ENCODE measurements at places on chromosomes 3 and 15.
A peak's percentile ranks its signal among the peaks of the same experiment; 100 is the strongest.

DNA sequence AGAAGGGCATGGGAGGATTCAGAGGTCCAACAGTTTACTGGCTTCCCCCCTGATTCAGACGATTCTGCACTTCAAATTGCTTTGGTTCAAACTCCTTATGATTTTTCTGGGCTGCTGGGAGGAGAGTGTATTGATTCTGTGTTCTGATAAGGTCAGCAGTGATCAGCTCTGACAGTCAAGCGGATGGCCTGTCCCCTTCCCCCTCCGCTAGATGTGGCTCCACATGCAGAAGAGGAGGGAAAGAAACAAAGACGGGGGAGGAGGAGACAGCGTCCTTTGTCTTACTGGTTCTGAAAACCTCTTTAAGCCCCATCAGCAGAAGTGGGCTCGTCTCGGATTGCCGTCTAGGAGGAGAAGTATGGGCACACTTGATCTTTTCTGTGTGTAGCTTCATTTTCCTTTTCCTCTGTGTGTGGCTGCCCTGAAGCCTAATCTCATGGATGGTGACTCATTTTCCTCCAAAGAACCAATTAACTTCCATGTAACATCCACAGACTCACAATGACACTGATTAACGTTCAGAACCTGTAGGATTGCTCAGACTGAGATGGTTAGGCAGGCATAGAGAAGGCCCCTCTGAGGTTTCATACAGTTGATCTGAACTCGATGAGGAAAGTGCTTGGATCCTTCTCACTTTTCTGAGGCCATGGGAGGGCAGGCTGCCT, 162.4 kb upstream of the PPP2R3A start:
- DNase-seq, result no peak

DNA sequence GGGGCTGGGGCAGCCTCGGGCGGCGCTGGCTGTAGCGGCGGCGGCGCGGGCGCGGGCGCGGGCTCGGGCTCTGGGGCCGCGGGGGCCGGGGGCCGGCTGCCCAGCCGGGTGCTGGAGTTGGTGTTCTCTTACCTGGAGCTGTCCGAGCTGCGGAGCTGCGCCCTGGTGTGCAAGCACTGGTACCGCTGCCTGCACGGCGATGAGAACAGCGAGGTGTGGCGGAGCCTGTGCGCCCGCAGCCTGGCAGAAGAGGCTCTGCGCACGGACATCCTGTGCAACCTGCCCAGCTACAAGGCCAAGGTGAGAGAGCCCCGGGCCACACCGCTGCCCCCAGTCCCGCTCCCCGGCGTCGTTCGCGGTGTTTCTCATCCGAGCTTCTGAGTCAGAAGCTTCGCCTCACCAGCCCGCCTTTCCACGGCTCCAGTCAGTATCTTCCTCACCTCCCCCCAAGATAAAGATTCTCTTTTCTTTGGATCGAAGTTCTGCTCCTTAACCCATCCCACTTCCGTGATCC, 600 bp downstream of the FBXO45 start:
- DNase-seq, result peak; percentile 22

- no peak for DNase-seq
These were observed 204.9 kb downstream of the KLHL25 start for GRCh38 chr15:85589851-85590250.

DNA sequence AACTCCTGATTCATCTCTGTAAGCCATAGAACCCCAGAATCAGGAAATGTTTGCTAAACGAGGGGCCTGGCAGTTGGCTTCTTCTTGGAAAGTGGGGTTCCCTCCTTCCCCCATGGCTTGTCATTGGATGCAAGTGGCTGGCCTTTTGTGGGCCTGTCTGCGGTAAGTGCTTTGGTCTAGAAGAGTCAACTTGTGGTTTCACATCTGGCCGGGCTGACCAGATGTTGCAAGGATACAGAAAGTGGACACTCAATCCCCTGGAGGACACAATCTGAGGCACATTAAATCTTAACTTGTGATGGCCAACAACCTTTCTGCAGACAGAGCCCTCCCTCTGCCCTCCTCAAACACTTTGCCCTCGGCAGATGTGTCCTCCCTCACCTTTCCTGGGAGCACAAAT, 1.1 kb downstream of the FAH start:
- DNase-seq, result no peak

DNA sequence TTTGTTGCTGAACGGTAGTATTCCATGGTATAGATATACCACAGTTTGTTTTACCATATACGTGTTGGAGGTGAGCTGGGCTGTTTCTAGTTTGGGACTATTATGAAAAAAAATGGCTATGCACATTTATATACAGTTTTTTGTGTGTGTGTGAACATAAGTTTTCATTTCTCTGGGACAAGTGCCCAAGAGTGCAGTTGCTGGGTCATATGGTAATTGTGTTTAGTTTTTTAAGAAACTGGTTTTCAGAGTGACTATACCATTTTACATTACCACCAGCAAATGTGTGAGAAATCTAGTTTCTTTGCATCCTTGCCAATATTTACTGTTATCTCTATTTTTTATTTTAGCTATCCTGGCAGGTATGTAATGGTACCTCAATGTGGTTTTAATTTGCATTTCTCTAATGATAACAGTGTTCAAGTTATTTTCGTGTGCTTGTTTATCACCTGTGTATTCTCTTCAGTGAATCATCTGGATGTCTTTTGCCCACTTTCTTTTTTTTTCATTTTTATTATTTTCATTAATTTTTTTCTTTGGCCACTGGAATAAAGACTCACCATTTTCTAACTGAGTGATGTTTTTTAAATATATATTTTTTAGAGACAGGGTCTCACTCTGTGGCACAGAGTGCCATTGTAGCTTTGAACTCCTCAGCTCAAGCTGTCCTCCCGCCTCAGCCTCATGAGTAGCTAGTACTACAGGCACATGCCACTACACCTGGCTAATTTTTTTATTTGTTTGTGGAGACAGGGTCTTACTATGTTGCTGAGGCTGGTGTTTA, 75.3 kb downstream of the ZNF609 start:
- no peak for DNase-seq

DNA sequence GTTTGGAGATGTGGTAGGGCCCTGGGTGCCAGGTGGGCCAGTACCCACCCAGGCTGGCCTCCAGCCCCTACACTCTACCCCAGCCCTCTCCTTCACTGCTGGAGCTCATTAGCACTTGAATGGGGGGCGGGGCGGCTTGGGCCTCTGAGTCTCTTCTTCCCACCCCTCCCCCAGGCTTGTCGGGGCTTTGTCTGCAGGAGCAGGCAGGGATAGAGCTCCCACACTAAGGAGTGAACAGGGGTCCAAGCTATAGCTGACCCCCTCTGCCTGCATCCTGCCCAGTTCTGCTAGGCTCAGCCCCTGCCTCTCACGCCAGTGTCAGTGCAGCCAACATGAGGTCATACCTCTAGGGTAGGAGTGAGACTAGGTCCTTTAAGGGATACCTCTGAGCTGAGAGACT, 5.2 kb downstream of the GNAI2 start:
- no peak for DNase-seq

DNA sequence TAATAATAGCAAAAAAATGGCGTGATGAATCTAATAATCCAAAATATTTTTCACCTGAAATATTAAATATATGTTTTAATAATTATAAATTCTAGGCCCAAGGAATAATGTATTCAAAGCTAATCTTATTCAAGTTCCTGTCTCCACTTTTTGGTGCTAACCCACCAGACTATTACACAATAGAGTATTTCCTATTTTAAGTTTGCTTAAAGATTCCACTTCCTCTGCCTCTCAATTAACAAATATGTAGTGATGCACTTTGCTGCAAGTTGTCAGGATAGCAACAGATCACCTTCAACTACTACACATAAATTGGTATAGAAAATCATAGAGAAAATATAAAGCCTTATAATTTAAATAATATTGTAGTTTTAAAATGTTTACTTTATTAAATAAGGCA, 467.5 kb downstream of the C3orf38 start:
- no peak for DNase-seq

DNA sequence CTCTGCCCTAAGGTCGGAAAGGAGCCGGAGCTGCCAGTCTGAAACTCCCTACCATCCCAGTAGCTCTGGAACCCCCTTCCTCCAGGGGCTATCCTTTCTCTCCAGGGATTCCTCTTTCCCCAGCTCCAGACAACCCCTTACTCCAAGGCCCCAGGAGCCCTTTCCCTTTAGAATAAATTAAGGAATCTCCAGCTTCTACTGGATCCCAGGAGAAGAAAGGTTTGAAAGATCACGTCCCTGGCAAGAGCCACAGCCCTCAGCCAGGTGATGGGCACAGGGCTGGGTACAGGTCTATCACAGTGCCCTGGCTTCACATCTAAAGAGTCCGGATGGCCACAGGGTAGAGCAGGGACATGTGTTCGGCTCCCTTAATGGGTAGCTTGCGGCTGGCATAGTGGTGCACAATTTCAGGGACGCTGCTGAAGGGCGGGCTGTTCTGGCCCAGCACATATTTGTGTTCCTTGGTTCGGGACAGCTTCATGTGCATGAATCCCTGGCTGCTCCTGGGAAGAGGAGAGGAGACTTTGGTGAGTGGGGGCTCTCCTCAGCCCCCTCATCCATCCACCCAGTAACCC, 20.0 kb downstream of the SHF start:
- no peak for DNase-seq

- no peak for DNase-seq
These were observed 7.0 kb upstream of the BMF start for GRCh38 chr15:40115670-40116093.

GRCh38 chr3:196115678-196116083, 33.8 kb upstream of the TFRC start:
- no peak for DNase-seq

DNA sequence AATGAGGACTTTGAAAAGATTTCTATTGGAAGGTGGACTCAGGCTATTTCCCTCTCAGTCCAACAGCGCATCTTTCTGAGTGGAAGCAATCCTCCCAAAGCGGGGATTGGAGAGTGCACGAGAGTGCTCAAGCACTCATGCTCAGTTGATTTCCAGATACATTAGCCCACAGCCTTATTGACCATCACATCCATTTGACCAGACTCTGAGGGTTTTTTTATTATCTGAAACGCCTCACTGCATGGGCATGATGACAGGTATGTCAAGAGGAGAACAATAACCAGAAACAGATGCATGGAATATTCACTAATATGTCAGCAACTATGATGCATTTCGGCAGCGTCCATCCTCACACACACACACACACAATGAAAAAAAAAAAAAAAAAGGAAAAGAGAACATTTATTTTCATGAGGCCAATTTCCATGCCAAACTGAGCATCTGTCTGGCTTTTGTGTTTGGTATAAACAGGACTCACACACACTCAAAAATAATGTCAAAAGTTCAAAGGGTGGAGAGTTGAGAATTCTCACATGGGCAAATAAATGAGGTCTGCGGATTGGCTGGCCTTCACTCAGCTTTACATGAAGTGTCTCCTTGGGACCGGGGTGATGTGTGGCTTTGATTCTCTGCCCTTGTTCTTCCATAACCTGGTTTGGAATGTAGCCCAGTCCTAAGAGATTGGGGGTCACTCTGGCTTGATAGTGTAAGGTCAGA, 371.6 kb downstream of the MCTP2 start:
- DNase-seq, result no peak

- no peak for DNase-seq
These were observed 12.4 kb downstream of the CIB1 start for GRCh38 chr15:90221246-90221900.

DNA sequence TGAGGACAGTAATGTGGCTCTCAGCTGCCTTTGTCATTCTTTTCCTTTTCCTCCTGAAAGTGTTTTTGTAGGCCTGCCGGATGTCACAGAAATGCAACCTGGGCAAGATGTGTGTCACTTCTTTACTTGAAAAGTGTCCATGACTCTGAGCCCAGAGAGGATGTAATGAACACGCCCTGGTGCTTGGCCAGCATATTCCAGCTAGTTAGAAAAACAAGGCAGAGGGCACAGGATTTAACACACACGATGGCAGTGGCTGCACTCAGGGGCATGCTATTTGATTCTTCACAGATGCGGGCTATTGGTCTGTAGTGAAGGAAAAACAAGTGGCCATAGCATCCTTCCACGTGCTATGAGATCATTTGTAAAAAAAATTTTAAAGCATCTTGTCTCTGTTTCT, 30.3 kb upstream of the PTX3 start:
- DNase-seq, result no peak

- DNase-seq, result no peak
These were observed 582.5 kb downstream of the ZNF385D start for GRCh38 chr3:21168471-21168870.

DNA sequence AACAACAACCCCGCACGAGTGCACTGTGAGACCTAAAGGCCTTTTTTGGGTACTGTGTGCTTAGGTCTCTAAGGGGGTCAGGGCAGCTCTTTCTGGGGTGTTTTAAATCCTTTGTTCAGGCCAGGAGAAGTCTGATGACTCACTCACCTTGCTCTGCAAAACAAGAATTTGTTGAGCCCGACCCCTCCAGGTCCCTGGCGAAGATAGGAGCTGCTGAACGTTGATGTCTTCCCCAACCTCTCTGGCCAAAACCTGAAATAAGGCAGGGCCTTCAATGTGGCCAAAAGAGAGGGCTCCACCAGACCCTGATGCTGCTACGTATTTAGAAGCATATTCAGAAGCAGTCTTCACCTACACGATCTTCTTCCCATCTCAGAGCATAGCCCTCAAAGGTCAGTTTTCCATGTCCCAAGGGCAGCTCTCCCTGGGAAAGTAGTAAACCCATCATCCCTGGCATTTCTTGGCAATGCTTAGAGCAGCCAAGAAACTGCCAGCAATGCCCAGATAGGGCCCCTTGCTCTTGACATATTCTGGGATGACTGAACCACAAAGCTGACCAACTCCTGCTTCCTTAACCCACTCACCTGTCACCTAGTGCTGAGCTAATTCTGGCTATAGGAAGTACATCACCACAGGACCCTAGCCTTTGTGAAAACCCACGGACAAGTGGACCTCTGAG, 27.1 kb downstream of the CCDC13 start:
- no peak for DNase-seq
